Naive thymus-derived CD8-positive, alpha-beta T cell (primary cell): ENCODE measurements at places on chromosomes 7 and 10.

- no peak for DNase-seq
These were observed 16.4 kb upstream of the RNF148 start for GRCh38 chr7:122719010-122719578.

- no peak for DNase-seq
These were observed 95.4 kb downstream of the TAX1BP1 start for GRCh38 chr7:27835376-27835775.

GRCh38 chr10:47438857-47439474 is 44.9 kb downstream of the ANXA8 start:
- no peak for DNase-seq

DNA sequence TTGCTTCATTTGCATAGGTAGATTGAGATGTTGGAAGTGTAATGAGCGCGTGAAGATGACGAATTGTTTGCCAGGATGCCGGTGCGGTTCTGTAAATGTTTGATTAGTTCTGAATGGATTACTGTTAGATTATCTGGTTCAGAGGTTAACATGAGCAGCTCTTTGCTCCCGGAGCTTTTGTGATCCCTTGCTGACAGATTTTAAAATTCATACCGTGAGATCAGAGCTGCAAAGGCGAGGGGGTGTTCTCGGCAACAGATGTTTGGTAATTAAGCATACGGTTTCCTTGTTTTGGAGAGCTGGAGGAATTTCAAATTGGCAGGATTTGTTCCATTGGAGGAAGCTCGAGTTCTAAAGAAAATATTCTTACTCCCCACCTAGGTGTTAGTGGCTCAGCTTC is 237.8 kb upstream of the GPR26 start:
- no peak for DNase-seq

DNA sequence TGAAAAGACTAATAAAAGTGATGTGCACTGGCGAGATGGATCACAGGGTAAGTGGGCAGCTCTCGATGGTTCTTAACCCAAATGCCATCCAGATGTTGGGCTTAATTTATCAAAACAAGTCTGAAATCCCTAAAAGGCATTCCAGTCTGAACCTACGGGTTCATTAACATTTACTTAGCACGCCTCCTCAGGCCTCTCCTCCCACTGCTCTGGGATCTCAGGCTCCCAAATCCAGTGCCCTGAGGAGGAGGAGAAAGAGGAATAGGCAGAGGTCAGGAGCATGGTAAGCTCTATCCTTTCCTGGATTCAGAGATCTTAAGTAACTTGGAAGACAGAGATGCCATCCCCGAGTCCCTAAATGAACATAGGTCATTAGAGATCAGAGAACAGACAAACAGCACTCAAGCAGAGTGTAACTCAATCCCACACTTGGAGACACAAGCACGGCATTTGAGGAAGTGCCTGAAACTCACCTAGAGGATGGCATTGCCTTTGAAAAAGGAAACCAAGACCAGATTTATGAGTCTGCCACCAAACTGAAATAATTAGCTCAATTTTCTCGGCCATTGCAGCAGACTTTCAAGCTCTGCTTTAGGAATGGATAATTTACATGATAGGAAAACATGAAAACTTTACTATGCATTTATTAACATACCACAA is 140.9 kb downstream of the CXCL12 start:
- DNase-seq, result no peak

DNA sequence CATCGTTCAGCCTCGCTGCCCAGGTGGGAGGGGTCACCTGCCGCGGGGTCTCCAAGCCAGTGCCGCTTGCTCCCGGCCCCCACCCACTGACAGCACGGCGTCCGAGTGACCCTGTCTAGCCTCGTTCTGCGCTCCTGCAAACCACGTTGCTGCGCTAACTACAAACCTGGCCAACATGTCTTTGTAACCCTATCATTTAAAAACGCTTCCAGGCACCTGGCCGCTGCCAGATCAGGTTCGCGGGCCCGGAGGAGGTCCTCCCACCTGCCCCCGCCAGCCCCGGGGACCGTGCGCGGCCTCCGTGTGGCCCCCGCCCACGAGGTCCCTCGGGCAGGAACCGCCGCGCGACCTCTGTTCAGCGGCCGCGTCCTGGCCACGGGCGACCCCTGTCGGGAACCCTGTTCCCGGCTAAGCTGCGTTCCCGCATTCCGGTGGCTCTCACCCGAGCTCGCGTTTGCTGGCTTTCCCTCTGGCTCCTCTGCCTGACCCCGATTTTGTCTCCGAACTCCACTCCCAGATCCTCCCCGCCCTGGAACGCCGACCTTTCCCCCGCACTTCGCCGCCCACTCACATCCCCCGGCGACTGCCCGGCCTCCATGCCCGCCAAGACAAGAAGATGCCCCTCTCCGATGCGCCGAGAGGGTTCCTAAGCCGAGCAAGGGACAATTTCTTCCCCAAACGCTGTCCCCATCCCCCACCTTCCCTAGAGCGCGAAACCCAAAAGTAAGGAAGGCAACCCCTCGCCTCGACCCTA is 2.4 kb downstream of the SFMBT2 start:
- peak; percentile 32 for DNase-seq

GRCh38 chr7:123431075-123431614 is 103.2 kb downstream of the IQUB start:
- no peak for DNase-seq

- no peak for DNase-seq
These were observed 5.7 kb upstream of the PIP start for GRCh38 chr7:143126146-143126545.

DNA sequence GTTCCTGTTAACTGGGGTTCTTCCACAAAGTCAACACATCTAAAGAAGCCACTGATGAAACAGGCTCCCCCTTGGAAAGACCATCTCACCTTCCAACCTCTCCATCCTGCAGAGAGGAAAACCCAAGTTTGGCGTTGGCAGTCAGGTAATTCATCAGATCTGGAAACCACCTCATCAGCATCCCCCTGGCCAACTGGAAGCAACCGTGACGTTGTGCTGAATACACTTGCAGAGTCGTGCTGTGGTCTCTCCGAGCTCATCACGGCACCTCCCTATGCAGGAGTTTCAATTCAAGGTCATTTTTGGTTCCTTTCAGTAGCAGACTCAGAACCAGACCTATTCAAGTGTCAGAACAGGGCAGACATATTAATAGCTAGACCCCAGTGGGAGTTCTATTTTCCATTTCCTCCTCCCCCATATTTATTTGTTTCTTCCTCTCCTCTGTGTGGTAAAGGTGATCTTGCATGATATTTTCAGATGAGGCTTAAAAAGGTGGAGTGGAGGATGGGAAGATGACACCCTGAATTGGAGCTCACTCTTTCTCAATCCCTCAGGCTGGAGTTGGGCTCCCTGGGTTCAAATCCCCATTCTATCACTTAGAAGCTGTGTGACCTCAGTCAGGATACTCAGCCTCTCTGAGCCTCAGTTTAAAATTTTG is 149.1 kb upstream of the ADO start:
- no peak for DNase-seq

DNA sequence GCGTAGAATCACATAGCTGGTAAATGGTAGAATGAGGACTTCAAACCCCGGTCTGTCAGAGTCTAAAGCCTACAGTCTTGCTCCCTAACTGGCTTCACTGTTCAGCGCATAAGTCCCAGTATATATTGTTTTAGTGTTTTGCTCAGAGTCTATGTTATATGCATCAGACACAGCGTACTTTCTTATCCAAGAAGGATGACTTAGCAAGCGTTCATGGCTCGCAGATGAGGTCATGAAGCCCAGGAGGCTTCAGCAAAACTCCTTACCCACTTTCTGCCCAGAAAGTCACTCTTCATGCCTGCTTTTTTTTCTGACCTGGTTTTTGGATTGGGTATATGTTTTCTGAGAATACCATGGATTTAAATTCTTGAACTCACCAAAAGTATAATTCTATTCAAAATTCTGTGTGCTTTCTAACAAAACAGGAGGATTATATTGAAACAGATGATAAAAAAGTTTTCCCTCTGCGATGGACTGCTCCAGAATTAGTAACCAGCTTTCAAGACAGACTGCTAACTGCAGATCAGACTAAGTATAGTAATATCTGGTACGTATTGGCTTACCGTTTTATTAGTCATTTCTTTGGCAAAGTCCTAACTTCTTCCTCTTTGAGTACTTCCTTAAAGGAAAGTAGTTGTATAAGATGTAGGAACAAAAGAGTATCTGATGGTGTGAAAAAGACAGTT is 24.6 kb upstream of the BHLHA15 start:
- DNase-seq, result no peak

- no peak for DNase-seq
These were observed 246.2 kb upstream of the SEMA3C start for GRCh38 chr7:81165070-81165469.

DNA sequence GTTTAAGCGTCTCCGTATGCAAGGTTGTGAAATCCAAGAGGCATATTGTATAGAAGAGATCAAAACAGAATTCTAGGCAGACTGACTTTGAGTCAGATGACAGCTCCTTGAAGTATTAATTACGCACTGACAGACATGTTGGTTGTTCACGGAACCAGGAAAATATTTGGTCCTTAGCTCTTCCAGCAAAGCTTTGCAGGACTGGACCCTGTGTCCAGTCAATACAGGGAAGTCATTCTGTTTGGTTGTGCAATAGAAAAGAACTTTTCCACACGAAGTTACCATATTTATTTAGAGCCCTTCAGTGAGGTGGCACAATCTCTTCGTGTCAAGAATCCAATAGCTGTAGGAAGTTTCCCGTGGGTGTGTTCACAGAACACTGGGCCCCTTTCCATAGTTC is 205.3 kb downstream of the ARHGAP21 start:
- no peak for DNase-seq

DNA sequence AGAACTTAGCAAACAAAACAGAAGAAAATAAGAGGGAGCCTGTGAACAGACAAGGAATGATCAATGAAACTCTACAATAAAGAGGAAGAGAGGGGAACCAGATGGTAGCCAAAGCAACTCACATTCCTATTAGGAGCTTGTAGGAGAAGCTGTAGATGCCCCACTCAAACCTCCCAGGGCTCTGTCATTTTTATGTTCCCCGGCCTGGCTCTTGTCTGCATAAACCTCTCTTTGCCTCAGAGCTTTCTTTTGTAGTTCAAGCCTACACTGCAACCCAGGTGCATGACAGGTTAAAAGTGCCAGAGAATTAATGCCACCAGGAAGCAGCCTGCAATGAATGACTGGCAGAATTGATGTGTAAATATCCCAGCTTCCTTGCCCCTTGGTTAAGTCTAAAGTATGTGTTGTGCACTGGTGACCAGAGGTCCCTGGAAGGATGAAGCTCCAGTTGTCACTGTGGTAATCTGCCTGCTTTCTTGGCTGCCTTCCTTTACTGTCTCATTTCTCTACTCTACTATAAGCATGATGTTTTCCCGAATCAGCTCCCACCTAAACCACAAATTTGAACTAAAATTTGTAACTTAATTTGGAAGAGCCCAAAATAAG is 40.4 kb downstream of the HDAC9 start:
- no peak for DNase-seq

GRCh38 chr10:131099028-131099726 is 212.3 kb downstream of the TCERG1L start:
- DNase-seq, result no peak

- DNase-seq, result no peak
These were observed 64.4 kb downstream of the CALML3 start for GRCh38 chr10:5589011-5589660.

GRCh38 chr10:33302208-33302829 is 32.1 kb downstream of the NRP1 start:
- DNase-seq, result no peak

GRCh38 chr7:64320547-64321513 is 7.1 kb downstream of the ZNF736 start:
- no peak for DNase-seq

- peak; percentile 88 for DNase-seq
These were observed 53.7 kb upstream of the KDM7A start for GRCh38 chr7:140230516-140230860.

GRCh38 chr10:13449296-13449695 is 79.5 kb downstream of the BEND7 start:
- DNase-seq, result no peak

DNA sequence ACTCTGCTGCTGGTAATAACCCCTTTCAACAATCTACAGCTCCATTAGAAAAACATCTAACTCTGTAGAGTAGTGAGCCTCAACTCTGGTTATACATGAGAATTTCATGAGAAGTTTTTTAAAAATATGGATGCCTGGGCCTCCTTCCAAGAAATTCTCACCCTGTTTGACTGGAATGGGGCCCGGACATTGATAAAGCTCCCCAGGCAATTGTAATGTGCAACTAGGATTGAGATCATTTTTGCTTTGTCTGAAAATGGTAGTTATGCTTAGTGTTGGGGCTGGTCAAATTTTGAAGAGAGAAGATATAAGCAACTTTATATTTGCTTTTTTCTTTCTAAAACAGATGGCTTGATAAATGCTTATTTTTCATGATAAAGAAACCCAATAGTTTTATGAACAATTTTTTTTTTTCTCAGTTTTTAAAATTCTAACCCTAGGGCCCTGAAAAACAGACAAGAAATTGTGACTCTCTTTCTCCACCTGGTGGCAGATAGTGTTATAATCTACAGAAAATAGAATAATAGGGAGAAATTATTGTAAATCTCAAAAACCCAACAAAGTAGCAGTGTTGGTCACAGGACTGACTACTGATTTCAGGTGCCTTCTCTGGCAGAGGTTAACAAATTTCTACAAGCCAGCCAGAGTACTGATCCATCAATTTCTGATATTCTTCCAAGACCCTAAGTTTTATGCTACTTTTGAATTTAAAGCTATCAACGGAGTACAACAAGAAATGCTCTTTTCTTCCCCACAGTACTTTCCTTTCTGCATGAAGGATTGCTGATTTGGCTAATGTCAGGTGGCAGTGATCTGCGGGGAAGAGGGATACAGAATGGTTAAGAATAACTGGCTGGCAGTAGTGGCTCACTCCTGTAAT is 174.8 kb downstream of the DKK1 start:
- no peak for DNase-seq

DNA sequence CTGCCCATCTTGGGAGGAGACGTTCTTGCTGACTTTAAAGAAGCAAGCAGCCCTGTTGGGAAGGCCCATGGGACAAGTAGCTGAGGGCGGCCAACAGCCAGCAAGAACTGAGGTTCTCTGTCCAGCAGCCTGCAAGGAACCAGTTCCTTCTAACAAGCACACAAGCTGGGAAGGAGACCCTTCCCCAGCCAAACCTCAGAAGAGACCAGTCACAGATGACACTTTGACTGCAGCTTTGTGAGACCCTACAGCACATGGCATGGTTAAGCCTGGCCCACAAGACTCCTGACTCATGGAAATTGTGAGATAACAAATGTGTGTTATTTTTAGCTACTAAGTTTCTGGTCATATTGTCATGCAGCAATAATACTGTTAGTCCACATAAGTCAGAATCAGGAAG is 99.9 kb downstream of the PRLHR start:
- no peak for DNase-seq

- peak; percentile 68 for DNase-seq
These were observed 23.9 kb upstream of the SEPHS1 start for GRCh38 chr10:13371897-13372470.

DNA sequence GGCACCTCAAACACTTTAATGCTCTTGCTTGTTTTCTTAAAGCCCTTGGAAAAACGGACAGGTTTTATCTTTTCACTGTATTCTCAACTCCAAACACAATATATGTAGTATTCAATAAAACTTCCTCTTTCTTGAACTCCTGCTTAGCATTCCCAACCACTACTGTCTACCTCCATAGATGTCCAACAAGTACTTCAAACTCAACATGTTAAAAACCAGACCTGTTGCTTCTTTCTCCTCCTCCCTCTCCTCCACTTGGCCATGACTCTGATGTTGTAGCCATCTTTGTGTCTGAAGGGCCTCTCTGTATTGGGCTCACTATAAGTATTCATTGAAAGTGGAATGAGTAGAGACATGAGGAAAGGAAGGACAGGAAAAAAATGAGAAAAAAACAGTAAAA is 16.2 kb upstream of the COL17A1 start:
- no peak for DNase-seq

GRCh38 chr7:29319719-29320521 is 125.3 kb downstream of the CHN2 start:
- DNase-seq, result no peak

GRCh38 chr10:104780946-104781595 is 140.0 kb downstream of the SORCS3 start:
- DNase-seq, result no peak
